Spinal cord (tissue), 10 donors: ENCODE measurements at places on chromosomes 7 and 10. TPM values are rescaled to one million over a fixed set of nuclear protein-coding genes. Genes with fewer than 3 reads are reported as not detected.

The LIPM gene
- polyA plus RNA-seq, result 0.21 TPM

The TMEM106B gene
- polyA plus RNA-seq, result 40.9 TPM

The IGFBP1 gene
- polyA plus RNA-seq, result 0.98 TPM

The PLEKHS1 gene
- polyA plus RNA-seq, result not detected

The FBXL13 gene
- 2.2 TPM for polyA plus RNA-seq

The ACBD7 gene
- polyA plus RNA-seq, result 33.4 TPM

The ZNF248 gene
- polyA plus RNA-seq, result 31.3 TPM

The PTPRZ1 gene
- 736 TPM for polyA plus RNA-seq

The GJD4 gene
- 0.29 TPM for polyA plus RNA-seq
